Gastroesophageal sphincter (tissue), 4 donors: ENCODE measurements at places on chromosomes 16 and 17. TPM values are rescaled to one million over a fixed set of nuclear protein-coding genes. Genes with fewer than 3 reads are reported as not detected.
A peak's percentile ranks its signal among the peaks of the same experiment; 100 is the strongest.

USP43 gene
- 0.17 TPM for total RNA-seq

PTX4 gene
- not detected for total RNA-seq

DNA sequence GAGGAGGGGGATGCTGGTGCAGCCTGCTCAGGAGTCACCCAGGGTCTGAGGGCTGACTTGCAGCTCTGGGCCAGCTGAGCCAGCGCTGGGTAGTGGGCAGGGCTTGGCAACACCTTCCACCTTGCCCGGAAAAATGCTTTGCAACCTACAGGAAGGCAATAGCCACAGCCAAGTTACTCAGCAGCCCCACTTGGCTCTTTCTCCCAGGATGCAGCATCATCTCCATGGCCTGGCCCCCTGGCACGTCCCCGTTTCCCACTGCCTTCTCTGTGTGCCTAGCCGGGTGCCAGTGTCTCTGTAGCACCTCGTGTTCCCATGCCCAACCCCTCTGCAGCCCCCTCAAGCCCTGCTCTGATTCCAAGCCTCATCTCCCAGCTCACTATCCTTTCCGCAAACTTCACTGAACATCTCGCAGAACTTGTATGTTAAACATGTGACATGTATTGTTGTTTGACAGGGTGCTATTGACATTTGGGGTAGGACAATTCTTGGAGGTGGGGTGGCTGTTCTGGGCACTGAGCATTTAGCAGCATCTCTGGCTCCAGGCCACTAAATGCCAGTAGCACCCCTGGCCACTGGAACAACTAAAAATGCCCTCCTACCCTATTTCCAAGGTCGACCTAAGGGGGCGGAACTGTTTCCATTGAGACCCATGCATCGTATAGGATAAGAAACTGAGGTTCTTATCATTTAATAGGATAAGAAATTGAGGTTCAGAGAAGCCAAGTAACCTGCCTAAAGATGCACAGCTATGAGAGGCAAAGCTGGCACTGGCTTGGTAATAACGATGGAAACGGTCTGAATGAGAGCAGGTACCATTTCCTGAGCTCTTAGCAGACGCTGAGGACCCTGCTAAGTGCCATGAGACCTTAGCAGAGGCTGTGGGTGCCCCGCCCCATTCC lies 12.2 kb downstream of the DEXI start:
- peak; percentile 32 for ATAC-seq

NPIPA3 gene
- total RNA-seq: 0.39 TPM

GRCh38 chr17:42422412-42422957 lies 571 bp downstream of the CAVIN1 start:
- ATAC-seq: peak; percentile 8

DNA sequence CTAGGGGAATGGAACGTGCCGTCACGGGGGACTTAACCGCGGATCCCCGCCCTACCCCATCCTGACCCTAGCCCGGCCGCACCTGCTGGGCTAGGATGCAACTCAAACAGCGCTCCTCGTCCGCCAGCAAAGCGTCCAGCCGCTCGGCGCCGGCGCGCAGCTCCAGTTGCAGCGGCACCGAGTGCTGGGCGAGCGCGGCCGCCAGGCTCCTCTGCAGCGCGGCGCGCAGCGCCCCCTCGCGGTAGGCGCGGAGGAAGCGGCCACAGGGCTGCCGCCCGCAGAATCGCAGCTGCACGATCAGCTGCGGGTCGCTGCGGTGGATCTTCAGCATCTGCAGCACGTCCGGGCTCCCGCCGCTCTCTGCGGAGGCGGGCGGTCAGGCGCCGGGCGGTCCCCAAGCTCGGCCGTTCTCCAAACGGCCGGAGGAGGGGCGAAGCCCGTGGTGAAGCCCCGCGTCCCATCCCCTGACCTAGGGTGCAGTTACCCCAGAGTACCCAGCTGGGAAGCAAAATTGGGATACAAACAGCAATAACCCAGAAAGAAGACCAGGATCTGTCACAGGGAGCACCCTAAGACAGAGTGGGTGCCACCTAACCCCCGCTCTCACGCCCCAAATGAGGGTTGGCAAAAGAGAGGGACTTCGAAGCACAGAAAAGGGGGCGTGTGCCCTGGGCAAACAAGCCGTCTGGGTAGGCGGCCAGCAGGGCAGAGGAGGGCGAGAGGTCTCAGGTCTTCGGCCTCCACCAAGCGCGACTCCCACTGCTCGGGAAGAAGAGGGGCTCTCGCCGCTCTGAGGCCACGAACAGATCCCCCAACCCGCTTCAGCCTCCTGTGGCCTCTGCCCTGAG lies 4.2 kb downstream of the TRADD start:
- peak; percentile 54 for ATAC-seq

ARL17B gene
- total RNA-seq: 8.9 TPM

NECAB2 gene
- not detected for total RNA-seq

GRCh38 chr16:11093572-11094074 lies 149.3 kb downstream of the CLEC16A start:
- no peak for ATAC-seq

SLC5A11 gene
- 2.8 TPM for total RNA-seq

DNA sequence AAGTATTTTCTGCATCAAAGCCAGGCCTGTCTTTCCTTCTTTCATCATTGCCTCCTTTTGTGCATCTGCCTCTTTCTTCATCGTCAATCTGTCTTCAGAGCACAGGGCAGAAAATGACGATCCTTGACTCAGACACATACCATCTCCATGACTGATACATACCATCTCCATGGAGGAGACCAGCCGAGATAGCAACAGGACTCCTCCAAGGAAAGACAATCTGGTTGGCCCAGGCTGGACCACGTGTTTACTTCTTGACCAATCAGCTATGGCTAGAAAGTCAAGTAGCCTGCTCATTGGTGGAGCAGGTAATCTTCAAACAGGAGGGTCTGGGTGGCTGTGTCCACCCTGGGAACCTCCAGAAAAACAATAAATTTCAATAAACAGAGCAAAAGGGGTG lies 164.6 kb downstream of the CPPED1 start:
- ATAC-seq: no peak

HEATR9 gene
- not detected for total RNA-seq

NPW gene
- not detected for total RNA-seq

ODAD4 gene
- total RNA-seq: 0.27 TPM

CXCL16 gene
- total RNA-seq: 5.3 TPM

GRCh38 chr16:85164838-85165516 lies 52.7 kb upstream of the CIBAR2 start:
- ATAC-seq: peak; percentile 20

GRCh38 chr17:37859451-37859850 lies 64.8 kb upstream of the TBC1D3K start:
- ATAC-seq: no peak
